Effector memory CD8-positive, alpha-beta T cell (primary cell): ENCODE measurements at places on chromosomes 6 and 20.

- no peaks in the 10 kb centered on the region for H3K36me3 ChIP-seq
- H3K27me3 ChIP-seq = peaks cover 4% of the 10 kb centered on the region
- H3K4me1 ChIP-seq = no peaks in the 10 kb centered on the region
- H3K27ac ChIP-seq = no peak overlapping the region
Observed at GRCh38 chr6:160792708-160793107, 90.7 kb downstream of the PLG start.

- no peak overlapping the region for H3K4me3 ChIP-seq
- no peaks in the 10 kb centered on the region for H3K27me3 ChIP-seq
- H3K36me3 ChIP-seq = no peaks in the 10 kb centered on the region
- H3K4me1 ChIP-seq = peaks cover 19% of the 10 kb centered on the region
- no peak overlapping the region for H3K27ac ChIP-seq
Observed at GRCh38 chr6:87483929-87484328, 11.2 kb downstream of the SLC35A1 start.

GRCh38 chr6:144344646-144345045 lies 59.5 kb downstream of the UTRN start:
- H3K4me1 ChIP-seq = peaks cover 76% of the 10 kb centered on the region
- peaks cover 21% of the 10 kb centered on the region for H3K36me3 ChIP-seq
- peak overlapping the region; percentile 96 for H3K4me3 ChIP-seq
- no peaks in the 10 kb centered on the region for H3K27me3 ChIP-seq

DNA sequence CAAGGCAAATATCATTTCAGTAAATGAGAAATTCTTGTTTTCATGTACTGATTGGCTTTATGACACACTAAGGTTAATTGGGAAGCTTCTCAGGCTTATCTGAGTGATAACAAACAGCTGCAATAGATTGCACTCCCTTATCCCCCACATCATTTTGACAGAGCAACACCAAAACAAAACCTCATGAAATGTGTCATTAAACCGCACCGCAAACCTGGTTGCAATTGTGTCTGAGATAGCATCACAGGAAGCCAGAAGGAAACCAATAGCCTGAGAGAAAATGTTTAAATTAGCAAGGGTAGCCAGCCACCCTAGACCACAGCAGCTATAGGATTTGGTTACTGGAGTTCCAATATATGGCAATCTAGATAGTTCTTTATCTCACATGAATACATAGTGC lies 31.6 kb upstream of the LAMA4 start:
- H3K36me3 ChIP-seq = no peaks in the 10 kb centered on the region
- peaks cover 17% of the 10 kb centered on the region for H3K4me1 ChIP-seq
- DNase-seq = peak; percentile 63
- peak overlapping the region; percentile 0 for H3K4me3 ChIP-seq
- H3K27me3 ChIP-seq = peaks cover 44% of the 10 kb centered on the region
- no peak overlapping the region for H3K27ac ChIP-seq

- H3K27ac ChIP-seq = no peak overlapping the region
- no peaks in the 10 kb centered on the region for H3K4me1 ChIP-seq
- H3K36me3 ChIP-seq = peaks cover 38% of the 10 kb centered on the region
- no peak for DNase-seq
Observed at GRCh38 chr20:33709398-33709797, 10.7 kb downstream of the PXMP4 start.

- H3K36me3 ChIP-seq = no peaks in the 10 kb centered on the region
- H3K27me3 ChIP-seq = peaks cover 7% of the 10 kb centered on the region
- H3K4me3 ChIP-seq = no peak overlapping the region
- H3K4me1 ChIP-seq = no peaks in the 10 kb centered on the region
- H3K27ac ChIP-seq = no peak overlapping the region
Observed at GRCh38 chr6:134826889-134827737, 122.8 kb downstream of the ALDH8A1 start.

- peaks cover 13% of the 10 kb centered on the region for H3K4me1 ChIP-seq
- H3K4me3 ChIP-seq = no peak overlapping the region
- H3K27ac ChIP-seq = no peak overlapping the region
Observed at GRCh38 chr6:110810896-110811586, 4.2 kb downstream of the CDK19 start.

- H3K27ac ChIP-seq = peak overlapping the region; percentile 98
- H3K4me1 ChIP-seq = peaks cover 19% of the 10 kb centered on the region
- H3K27me3 ChIP-seq = no peaks in the 10 kb centered on the region
- peak; percentile 15 for DNase-seq
- H3K4me3 ChIP-seq = peak overlapping the region; percentile 64
Observed at GRCh38 chr20:58308290-58308679, 1.2 kb upstream of the RAB22A start.

GRCh38 chr20:10780901-10781300 lies 107.1 kb upstream of the JAG1 start:
- DNase-seq = no peak
- peaks cover 10% of the 10 kb centered on the region for H3K27me3 ChIP-seq
- no peak overlapping the region for H3K4me3 ChIP-seq
- H3K4me1 ChIP-seq = no peaks in the 10 kb centered on the region
- no peaks in the 10 kb centered on the region for H3K36me3 ChIP-seq

- H3K4me3 ChIP-seq = no peak overlapping the region
- peaks cover under 1% of the 10 kb centered on the region for H3K4me1 ChIP-seq
- H3K27ac ChIP-seq = peak overlapping the region; percentile 78
- no peak for DNase-seq
Observed at GRCh38 chr6:168362276-168362990, 42.9 kb upstream of the DACT2 start.

DNA sequence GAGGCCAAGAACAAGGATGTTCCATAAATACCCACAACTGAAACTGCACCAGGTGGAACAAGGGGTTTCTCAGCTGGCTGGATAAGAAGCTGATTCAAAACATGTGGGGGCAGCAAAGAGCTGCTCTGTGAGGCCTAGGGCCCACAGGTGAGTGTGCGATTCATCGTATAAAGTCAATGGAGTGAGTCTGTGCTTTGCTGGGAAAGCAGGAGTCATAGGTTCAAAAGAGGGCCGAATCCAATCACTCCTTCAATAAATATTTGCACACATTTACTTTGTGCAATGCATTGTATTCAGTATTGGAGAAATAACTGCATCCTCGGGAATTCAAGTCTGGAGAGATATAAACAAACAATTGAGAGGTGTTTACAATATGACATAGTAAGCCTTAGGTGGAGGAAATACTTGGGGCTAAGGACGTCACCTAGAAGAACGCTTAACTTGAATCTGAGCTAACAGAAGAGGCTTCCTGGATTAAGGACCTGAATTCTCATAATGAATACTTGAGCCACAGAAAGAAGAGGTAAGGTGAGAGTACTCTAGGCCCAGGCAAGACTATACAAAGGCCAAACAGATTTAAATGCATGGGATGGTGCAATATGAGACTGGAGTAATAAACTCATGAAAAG lies 83.7 kb upstream of the TMEM30A start:
- H3K36me3 ChIP-seq = no peaks in the 10 kb centered on the region
- H3K4me1 ChIP-seq = no peaks in the 10 kb centered on the region
- H3K27me3 ChIP-seq = no peaks in the 10 kb centered on the region
- H3K4me3 ChIP-seq = no peak overlapping the region
- no peak for DNase-seq
- H3K27ac ChIP-seq = no peak overlapping the region

DNA sequence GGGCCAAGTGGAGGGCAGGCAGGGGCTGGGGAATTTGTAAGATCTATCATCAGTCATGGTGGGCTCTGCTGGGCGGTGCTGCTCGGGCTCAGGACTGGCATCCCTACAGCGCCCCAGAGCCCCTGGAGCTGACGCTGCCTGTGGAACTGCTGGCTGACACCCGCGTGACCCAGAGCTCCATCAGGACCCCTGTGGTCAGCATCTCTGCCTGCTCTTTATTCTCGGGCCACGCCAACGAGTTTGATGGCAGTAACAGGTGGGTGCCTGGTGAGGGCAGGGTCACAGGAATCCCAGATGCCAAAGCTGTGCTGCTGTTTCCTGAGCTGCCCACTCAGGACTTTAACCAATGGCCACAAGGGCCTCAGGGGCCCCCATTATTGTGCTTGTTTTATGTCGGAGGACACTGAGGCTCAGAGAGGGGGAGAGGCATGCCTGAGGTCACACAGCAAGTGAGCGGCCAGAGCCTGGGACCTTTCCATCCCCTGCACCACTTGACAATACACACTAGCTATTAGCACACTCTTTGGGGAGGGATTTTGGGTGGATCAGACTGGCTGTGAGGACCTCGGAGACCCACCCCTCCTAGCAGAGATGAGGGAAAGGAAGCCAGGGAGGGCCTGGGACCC lies 6.3 kb downstream of the BPIFB2 start:
- no peaks in the 10 kb centered on the region for H3K36me3 ChIP-seq
- H3K4me3 ChIP-seq = no peak overlapping the region
- DNase-seq = no peak
- H3K4me1 ChIP-seq = no peaks in the 10 kb centered on the region
- peaks cover 19% of the 10 kb centered on the region for H3K27me3 ChIP-seq

GRCh38 chr6:80364149-80364548 lies 257.7 kb downstream of the BCKDHB start:
- no peaks in the 10 kb centered on the region for H3K27me3 ChIP-seq
- no peaks in the 10 kb centered on the region for H3K36me3 ChIP-seq
- H3K4me1 ChIP-seq = no peaks in the 10 kb centered on the region
- H3K4me3 ChIP-seq = no peak overlapping the region

DNA sequence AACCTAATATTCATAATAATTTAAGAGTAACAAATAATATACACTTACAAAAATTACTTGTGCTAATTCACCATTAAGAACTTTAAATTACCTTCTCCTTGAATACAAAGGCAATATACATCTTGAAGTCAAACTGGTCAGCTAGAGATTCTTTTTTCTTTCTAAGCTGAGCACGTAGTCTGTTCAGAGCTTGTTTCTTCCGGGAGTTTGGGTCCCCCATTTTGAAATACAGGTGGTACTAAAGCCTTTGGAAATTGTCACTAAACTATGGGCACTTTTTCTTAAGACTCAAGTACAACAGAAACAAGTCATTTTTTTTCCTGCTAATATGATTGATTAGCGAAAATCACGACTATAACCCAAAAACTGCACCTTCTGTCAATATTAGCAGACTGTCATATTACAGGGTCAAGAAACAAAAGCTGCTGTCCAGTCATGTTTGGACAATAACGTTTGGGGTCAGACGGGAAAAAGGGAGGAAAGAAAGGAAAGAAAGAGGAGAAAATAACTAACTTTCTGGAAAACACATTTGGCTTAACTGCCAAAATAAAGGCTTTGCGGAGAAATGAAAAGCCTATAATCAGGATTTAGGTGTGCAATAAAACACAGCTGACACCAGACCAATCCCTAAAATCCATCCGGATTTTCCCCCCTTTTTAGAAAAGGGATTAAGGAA lies 367 bp downstream of the C6orf62 start:
- peaks cover 38% of the 10 kb centered on the region for H3K4me1 ChIP-seq
- H3K36me3 ChIP-seq = peaks cover 83% of the 10 kb centered on the region

GRCh38 chr6:135739288-135739687 lies 112.2 kb upstream of the PDE7B start:
- H3K4me3 ChIP-seq = no peak overlapping the region
- H3K27ac ChIP-seq = no peak overlapping the region
- no peak for DNase-seq
- H3K36me3 ChIP-seq = peaks cover 3% of the 10 kb centered on the region
- H3K27me3 ChIP-seq = peaks cover 10% of the 10 kb centered on the region

DNA sequence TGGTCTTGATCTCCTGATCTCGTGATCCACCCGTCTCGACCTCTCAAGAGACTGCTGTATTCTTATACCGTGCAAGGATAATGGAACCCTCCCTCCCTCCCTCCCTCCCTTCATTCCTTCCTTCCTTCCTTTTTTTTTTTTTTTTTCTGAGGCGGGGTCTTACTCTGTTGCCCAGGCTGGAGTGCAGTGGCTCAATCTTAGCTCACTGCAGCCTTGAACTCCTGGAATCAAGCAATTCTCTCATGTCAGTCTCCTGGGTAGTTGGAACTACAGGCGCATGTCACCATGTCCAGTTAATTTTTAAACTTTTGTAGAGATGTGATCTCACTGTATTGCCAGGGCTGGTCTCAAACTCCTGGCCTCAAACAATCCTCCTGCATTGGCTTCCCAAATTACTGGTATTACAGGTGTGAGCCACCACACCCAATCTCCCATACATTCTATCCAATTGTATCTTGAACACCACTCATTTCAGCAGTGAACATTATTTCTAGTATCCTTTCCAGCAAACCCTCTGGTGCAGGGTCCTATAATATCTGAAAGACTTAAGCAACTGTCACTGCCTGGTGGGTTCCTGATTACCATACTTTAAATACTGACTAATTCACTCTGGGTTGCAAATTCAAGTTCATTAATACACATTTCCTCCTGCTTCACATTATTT lies 210.0 kb upstream of the ZNF217 start:
- no peak overlapping the region for H3K27ac ChIP-seq
- H3K4me3 ChIP-seq = no peak overlapping the region
- H3K27me3 ChIP-seq = no peaks in the 10 kb centered on the region
- H3K36me3 ChIP-seq = no peaks in the 10 kb centered on the region
- DNase-seq = no peak

DNA sequence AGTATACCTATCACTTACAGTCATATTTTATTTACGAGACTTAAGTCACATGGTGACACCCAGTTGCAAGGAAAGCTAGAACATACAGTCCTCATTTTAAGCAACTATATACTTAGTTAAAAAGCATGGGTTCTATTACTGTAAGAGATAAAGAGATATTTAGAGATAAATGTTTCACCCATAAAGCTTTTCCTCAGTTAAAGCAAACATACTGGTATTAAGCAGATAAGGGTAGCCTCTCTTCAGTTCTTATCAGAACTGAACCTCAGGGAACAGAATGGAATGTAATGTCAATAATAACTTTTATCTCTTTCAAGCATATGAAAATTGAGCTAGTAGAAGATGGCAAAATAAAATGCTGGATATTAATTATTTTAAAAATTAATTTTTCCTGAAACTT lies 9.9 kb upstream of the ASCC3 start:
- DNase-seq = no peak
- no peaks in the 10 kb centered on the region for H3K27me3 ChIP-seq
- no peak overlapping the region for H3K4me3 ChIP-seq
- H3K27ac ChIP-seq = no peak overlapping the region

DNA sequence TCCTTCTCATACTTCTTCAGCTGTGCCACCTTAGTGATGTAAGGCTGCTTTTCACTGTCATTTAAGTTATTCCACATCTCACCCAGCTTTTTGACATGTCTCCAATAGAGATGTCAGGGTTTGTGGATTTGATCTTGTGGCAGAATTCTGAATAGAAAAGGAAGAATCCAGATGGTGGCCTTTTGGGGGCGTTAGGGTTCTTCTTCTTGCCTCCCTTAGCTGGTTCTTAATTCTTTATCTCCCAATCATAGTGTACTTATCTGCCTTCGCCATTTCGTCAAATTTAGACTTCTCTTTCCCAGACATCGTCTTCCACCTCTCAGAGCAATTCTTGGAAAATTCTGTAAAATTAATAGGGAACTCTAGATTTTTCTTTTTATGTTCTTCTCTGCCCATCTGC lies 422.9 kb downstream of the GJA1 start:
- no peak overlapping the region for H3K27ac ChIP-seq
- H3K4me1 ChIP-seq = no peaks in the 10 kb centered on the region
- H3K36me3 ChIP-seq = no peaks in the 10 kb centered on the region
- no peak for DNase-seq
- H3K4me3 ChIP-seq = no peak overlapping the region

GRCh38 chr6:137734875-137735182 lies 132.2 kb upstream of the TNFAIP3 start:
- H3K4me1 ChIP-seq = peaks cover 10% of the 10 kb centered on the region
- DNase-seq = no peak
- no peaks in the 10 kb centered on the region for H3K36me3 ChIP-seq
- no peak overlapping the region for H3K27ac ChIP-seq

- H3K27ac ChIP-seq = peak overlapping the region; percentile 93
- peak overlapping the region; percentile 82 for H3K4me3 ChIP-seq
- H3K27me3 ChIP-seq = no peaks in the 10 kb centered on the region
- H3K36me3 ChIP-seq = peaks cover 48% of the 10 kb centered on the region
- peaks cover 44% of the 10 kb centered on the region for H3K4me1 ChIP-seq
- DNase-seq = peak; percentile 64
Observed at GRCh38 chr20:433300-433975, 25.3 kb downstream of the RBCK1 start.

- peaks cover 27% of the 10 kb centered on the region for H3K27me3 ChIP-seq
- no peak overlapping the region for H3K4me3 ChIP-seq
- no peaks in the 10 kb centered on the region for H3K36me3 ChIP-seq
Observed at GRCh38 chr20:60214901-60215815, 256.9 kb downstream of the CDH26 start.
